ENCODE measurements at places on chromosomes 16 and 17. TPM values are rescaled to one million over a fixed set of nuclear protein-coding genes. Genes with fewer than 3 reads are reported as not detected.

- no peaks in the 10 kb centered on the region for H3K36me3 ChIP-seq
- DNase-seq, result peak; percentile 23
- no peak within 1 kb of the TSS for H3K27ac ChIP-seq
- H3K27me3 ChIP-seq, result peaks cover 71% of the 10 kb centered on the region
- peak within 1 kb of the TSS; percentile 52 for H3K4me3 ChIP-seq
- peaks cover 12% of the 10 kb centered on the region for H3K4me1 ChIP-seq
Observed at GRCh38 chr17:34579017-34579946, at the start of gene TMEM132E. Gene TMEM132E (plus strand): TSS chr17:34579582. CDS start chr17:34581077, 1,495 bp downstream.

DNA sequence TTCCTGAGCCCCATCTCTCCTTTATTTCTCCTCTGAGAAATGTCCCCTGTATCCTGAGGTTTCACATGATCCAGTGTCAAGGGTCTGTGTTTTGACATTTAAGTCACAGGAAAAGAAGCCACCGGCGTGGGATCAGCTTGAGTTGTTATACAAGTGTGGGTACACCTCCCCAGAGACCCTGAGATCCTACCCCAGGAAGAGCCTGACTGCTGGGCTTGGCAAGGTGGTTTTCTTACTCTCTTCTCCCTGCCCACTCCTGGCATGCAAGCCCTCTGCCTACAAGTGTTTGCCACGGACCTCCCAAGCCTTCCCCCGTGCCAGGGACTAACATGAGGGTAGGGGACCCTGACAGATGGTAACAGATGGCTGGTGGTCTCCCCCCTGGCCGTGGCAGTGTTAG lies 2.8 kb upstream of the ARHGAP27 start:
- H3K27me3 ChIP-seq, result no peaks in the 10 kb centered on the region
- H3K27ac ChIP-seq, result peak overlapping the region; percentile 54
- H3K4me3 ChIP-seq, result no peak overlapping the region
- peaks cover 25% of the 10 kb centered on the region for H3K4me1 ChIP-seq

Gene TMEM88
- total RNA-seq, result 0.87 TPM

- no peak overlapping the region for H3K27ac ChIP-seq
- H3K36me3 ChIP-seq, result no peaks in the 10 kb centered on the region
- DNase-seq, result peak; percentile 13
- H3K4me1 ChIP-seq, result peaks cover 12% of the 10 kb centered on the region
Observed at GRCh38 chr17:77723071-77723908, 235.2 kb upstream of the TNRC6C start.

Gene CLEC19A
- total RNA-seq, result not detected

Gene TMEM98
- not detected for total RNA-seq

- DNase-seq, result no peak
- H3K4me3 ChIP-seq, result no peak overlapping the region
- peaks cover 17% of the 10 kb centered on the region for H3K27me3 ChIP-seq
- H3K4me1 ChIP-seq, result no peaks in the 10 kb centered on the region
- no peak overlapping the region for H3K27ac ChIP-seq
Observed at GRCh38 chr16:51137097-51137496, 14.0 kb downstream of the SALL1 start.

- H3K4me3 ChIP-seq, result no peak overlapping the region
- DNase-seq, result no peak
- H3K27me3 ChIP-seq, result no peaks in the 10 kb centered on the region
Observed at GRCh38 chr17:40615841-40616476, 31.7 kb downstream of the SMARCE1 start.

GRCh38 chr17:37064956-37065355 lies 116.2 kb downstream of the AATF start:
- H3K4me1 ChIP-seq, result no peaks in the 10 kb centered on the region
- no peaks in the 10 kb centered on the region for H3K36me3 ChIP-seq
- H3K4me3 ChIP-seq, result no peak overlapping the region
- H3K27ac ChIP-seq, result no peak overlapping the region

DNA sequence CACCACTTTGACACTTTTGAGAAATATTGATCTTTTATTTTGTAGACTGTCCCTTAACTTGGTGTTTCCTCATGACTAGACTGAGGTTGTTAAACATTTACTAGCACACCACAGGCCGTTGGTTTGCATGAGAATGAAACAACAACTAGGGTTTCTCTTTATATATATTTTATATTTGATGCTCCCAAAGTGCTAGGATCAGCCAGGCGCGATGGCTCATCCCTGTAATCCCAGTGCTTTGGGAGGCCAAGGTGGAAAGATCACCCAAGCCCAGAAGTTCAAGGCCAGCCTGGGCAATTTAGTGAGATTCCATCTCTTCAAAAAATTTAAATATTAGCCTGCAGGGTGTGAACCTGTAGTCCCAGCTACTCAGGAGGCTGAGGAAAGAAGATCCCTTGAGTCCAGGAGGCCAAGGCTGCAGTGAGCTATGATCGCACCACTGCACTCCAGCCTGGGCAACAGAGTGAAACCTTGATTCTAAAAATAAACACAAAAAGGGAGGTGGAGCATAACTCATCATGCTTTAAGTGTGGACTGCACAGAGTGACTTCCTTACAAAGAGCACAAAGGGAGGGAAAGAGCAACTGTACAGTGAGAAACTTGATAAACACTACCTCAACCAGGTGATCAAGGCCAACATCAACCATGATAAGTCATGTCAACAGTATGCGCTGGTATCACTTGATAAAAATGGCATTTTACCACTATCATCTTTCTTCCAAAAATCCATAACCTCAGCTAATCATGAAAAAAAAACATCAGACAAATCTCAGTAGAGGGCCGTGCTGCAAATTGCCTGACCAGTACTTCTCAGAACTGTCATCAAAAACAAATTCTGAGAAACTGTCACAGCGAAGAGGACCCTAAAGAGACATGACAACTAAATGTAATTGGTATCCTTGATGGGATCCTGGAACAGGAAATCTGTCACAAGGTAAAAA lies 72.8 kb upstream of the ATF7IP2 start:
- DNase-seq, result no peak
- no peak overlapping the region for H3K4me3 ChIP-seq
- peaks cover 11% of the 10 kb centered on the region for H3K4me1 ChIP-seq
- no peak overlapping the region for H3K27ac ChIP-seq
- H3K27me3 ChIP-seq, result no peaks in the 10 kb centered on the region

- peaks cover 36% of the 10 kb centered on the region for H3K4me1 ChIP-seq
- H3K27me3 ChIP-seq, result no peaks in the 10 kb centered on the region
- H3K27ac ChIP-seq, result no peak overlapping the region
- H3K36me3 ChIP-seq, result no peaks in the 10 kb centered on the region
Observed at GRCh38 chr17:82110298-82110697, 12.3 kb upstream of the FASN start.

- no peaks in the 10 kb centered on the region for H3K27me3 ChIP-seq
- H3K4me3 ChIP-seq, result no peak overlapping the region
- H3K27ac ChIP-seq, result no peak overlapping the region
- H3K4me1 ChIP-seq, result no peaks in the 10 kb centered on the region
Observed at GRCh38 chr16:23398987-23399805, 53.8 kb downstream of the COG7 start.

Gene TBC1D16
- 1.3 TPM for total RNA-seq

Gene TMED6
- total RNA-seq, result 1.8 TPM

DNA sequence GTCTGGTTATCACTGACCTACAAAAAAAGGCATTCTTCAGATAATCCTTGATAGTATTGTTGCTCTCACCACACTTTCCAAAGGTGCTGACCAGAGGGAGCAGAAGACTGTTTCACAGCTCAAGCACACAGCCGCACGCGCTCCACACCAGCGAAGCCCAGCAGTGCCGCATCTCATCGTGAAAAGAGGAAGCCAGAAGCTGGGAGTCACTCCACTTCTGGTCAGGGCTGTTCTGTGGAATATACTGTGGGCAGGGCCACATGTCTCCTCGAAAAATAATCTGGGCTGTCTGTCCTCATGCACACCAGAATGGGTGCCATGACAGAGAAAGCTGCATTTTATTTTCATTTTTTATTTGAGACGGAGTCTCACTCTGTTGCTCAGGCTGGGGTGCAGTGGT lies 7.3 kb upstream of the PRSS36 start:
- no peak for DNase-seq
- peaks cover 11% of the 10 kb centered on the region for H3K27me3 ChIP-seq
- peak overlapping the region; percentile 1 for H3K4me3 ChIP-seq

DNA sequence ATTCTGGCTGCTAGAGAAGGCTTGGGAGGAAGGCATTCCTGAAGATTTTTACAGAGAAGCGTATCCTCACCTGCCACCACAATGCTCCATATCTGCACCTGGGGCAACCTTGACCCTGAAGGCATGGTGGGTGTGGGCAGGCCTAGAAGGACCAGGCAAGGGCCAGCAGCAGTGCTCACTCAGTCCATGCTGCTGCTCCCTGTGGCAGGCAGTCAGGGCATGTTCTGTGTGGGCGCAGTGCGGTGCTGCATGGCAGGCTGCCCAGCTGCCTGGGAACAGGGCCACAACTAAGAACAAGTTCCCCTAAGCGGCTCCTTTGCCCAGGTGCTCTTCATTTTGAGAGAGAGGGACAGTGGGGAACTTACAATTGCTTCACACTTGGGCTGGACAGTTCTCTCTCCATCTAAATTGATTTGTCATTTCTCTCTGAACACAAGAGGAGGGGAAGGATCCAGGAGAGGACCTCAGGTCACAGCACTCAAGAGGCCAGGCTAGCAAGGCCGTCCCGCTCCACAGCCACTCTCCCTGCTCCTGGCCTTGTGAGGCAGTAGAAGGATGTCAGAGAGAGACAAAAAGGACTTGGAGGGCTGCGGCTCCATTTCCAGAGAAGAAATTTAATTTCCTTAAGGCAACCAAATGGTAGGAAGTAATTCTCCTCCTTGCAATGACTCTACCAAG lies 158.8 kb downstream of the AATF start:
- no peak overlapping the region for H3K4me3 ChIP-seq
- H3K27ac ChIP-seq, result no peak overlapping the region
- H3K36me3 ChIP-seq, result peaks cover 22% of the 10 kb centered on the region

Gene HCFC1R1
- 41.0 TPM for total RNA-seq

GRCh38 chr17:49603720-49604119 lies 28.0 kb downstream of the NXPH3 start:
- no peak overlapping the region for H3K27ac ChIP-seq
- DNase-seq, result no peak
- H3K4me1 ChIP-seq, result peaks cover 8% of the 10 kb centered on the region
- H3K4me3 ChIP-seq, result no peak overlapping the region

DNA sequence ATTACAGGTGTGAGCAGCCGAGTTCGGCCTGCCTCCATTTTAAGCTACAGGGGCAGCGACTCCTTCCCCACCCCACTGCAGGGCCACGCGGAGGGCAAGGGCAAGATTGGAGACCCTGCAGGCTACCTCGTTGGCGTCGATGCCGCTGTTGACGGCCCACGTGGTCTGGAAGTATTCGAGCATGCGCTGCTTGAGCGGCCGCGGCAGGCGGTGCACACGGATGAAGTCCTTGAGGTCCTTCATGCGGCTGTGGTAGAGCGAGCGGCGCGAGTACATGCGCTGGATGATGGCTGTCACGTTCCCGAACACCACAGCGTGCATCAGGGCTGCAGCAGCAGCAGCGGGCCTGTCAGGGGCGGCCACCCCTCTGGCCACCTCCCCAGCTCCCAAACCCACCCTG lies 11.6 kb downstream of the KCNH4 start:
- DNase-seq, result no peak
- H3K4me1 ChIP-seq, result no peaks in the 10 kb centered on the region
- no peak overlapping the region for H3K27ac ChIP-seq
- H3K36me3 ChIP-seq, result no peaks in the 10 kb centered on the region
- no peaks in the 10 kb centered on the region for H3K27me3 ChIP-seq

DNA sequence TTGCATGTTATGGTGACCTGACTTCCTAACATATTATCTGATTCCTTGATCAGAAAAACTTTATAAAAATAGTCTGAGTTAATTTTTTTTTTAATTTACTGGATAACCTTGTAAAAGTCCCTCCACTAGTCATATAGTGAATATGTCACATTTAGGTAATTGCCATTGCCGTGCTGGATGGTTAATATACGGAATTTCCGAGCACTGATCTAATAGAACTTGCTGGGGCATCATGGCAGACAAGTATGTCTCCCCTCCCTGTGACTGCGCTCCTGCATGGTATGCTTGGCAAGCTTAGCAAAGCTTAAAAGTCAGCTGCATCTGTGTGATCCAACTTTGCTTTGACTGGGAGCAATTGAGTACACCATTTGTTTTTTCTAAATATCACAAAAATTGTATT lies 239.4 kb upstream of the TBX2 start:
- DNase-seq, result no peak
- no peak overlapping the region for H3K27ac ChIP-seq
- peaks cover 3% of the 10 kb centered on the region for H3K36me3 ChIP-seq
- no peak overlapping the region for H3K4me3 ChIP-seq

Gene CBFA2T3
- not detected for total RNA-seq

Measured in activated CD8-positive, alpha-beta T cell treated with anti-CD3 and anti-CD28 coated beads, Interleukin-2, amount 10 ng/mL, durations not matched to agents 7 days and 5 days (primary cell).